Uterus (tissue), 4 donors: ENCODE measurements at places on chromosomes 7 and 10. TPM values are rescaled to one million over a fixed set of nuclear protein-coding genes. Genes with fewer than 3 reads are reported as not detected.

CTAGE15 gene
- total RNA-seq = 0.27 TPM

CAMK2G gene
- total RNA-seq = 79.9 TPM

PHYHIPL gene
- total RNA-seq = not detected

TUBAL3 gene
- total RNA-seq = not detected

MALSU1 gene
- 45.8 TPM for total RNA-seq

SKAP2 gene
- 50.6 TPM for total RNA-seq

UTF1 gene
- not detected for total RNA-seq

C10orf67 gene
- not detected for total RNA-seq

IDI2 gene
- total RNA-seq = not detected

RALA gene
- total RNA-seq = 12.9 TPM

SLC16A9 gene
- total RNA-seq = 63.0 TPM

COL26A1 gene
- not detected for total RNA-seq

- DNase-seq = no peak
- no peak overlapping the region for H3K4me3 ChIP-seq
- H3K27ac ChIP-seq = no peak overlapping the region
- no peaks in the 10 kb centered on the region for H3K4me1 ChIP-seq
- H3K27me3 ChIP-seq = no peaks in the 10 kb centered on the region
Observed at GRCh38 chr7:29896685-29897411, 90.5 kb downstream of the WIPF3 start.

- no peak for DNase-seq
- no peaks in the 10 kb centered on the region for H3K4me1 ChIP-seq
- no peak overlapping the region for H3K4me3 ChIP-seq
- H3K27ac ChIP-seq = no peak overlapping the region
Observed at GRCh38 chr10:98150544-98150943, 16.1 kb downstream of the R3HCC1L start.

GRCh38 chr7:17441557-17441956 lies 143.1 kb downstream of the AHR start:
- H3K4me1 ChIP-seq = no peaks in the 10 kb centered on the region
- H3K4me3 ChIP-seq = no peak overlapping the region
- H3K27me3 ChIP-seq = no peaks in the 10 kb centered on the region
- no peak overlapping the region for H3K27ac ChIP-seq

- H3K27ac ChIP-seq = peak overlapping the region; percentile 86
- no peaks in the 10 kb centered on the region for H3K27me3 ChIP-seq
- DNase-seq = no peak
- no peak overlapping the region for H3K4me3 ChIP-seq
Observed at GRCh38 chr10:4285121-4285520, 500.1 kb upstream of the KLF6 start.

DNA sequence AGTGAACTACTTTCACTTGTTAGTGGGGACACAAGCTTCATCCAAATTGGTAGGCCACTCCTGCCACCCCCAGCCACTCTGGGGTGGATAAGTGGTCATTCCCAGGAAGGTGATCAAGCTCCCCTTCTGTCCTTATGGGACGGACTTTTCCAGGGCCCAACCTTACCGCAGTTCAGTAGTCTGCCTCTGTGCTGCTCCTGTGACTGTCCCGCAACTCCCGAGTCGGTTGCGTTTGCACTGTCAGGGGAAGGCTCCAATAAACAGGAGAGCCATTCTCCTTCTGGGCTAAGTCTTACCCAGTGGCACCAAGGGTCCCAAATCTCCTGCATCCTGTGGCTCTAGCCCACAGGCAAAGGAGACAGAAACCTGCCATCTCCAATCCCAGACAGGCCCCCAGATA lies 7.4 kb upstream of the ZNF33A start:
- no peaks in the 10 kb centered on the region for H3K36me3 ChIP-seq
- H3K4me1 ChIP-seq = no peaks in the 10 kb centered on the region
- no peaks in the 10 kb centered on the region for H3K27me3 ChIP-seq
- DNase-seq = no peak
- no peak overlapping the region for H3K27ac ChIP-seq

GRCh38 chr10:129712000-129712399 lies 245.0 kb downstream of the MGMT start:
- H3K4me1 ChIP-seq = no peaks in the 10 kb centered on the region
- no peaks in the 10 kb centered on the region for H3K36me3 ChIP-seq
- H3K27me3 ChIP-seq = no peaks in the 10 kb centered on the region
- no peak overlapping the region for H3K4me3 ChIP-seq
- H3K27ac ChIP-seq = no peak overlapping the region
- no peak for DNase-seq

DNA sequence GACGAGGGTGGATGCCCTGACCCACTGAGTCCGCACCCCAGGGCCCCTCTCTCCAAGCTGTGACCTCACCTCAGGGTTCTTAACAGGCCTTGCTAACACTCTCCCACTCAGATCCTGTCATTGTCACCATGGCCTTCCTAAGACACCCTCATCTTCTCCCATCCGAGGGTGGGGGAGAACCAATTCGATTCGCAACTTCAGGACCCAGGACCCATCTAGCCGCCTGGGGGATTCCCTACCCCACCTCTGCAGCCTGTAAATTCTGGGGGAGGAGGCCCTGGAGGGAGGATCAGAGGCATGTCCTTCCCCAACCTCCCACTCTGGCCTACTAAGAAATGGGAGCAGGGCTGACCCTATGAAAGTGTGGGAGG lies 17.4 kb downstream of the TRIM8 start:
- no peak overlapping the region for H3K4me3 ChIP-seq
- no peaks in the 10 kb centered on the region for H3K27me3 ChIP-seq

GRCh38 chr10:128301051-128301450 lies 174.8 kb upstream of the MKI67 start:
- H3K4me3 ChIP-seq = no peak overlapping the region
- H3K27ac ChIP-seq = no peak overlapping the region
- H3K36me3 ChIP-seq = no peaks in the 10 kb centered on the region
- no peak for DNase-seq
- no peaks in the 10 kb centered on the region for H3K4me1 ChIP-seq

DNA sequence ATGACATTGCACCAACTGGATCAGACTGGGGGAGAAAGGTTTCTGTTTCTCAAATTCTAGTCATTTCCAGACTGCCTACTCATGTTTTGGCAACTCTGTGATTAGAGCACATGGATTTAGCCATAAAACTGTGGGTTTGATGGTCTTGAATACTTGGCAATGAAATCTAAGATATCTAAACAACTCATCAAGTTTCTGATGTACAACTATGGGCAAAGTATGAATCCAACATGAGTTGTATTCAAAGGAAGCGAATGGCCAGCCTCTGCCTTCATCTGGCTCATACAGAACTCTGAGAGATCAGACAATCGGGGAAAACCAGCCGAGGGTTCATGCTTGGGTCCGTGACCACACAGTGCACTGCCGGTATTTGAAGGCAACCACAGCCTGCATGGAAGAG lies 144.3 kb downstream of the ADAM12 start:
- no peak for DNase-seq
- H3K36me3 ChIP-seq = no peaks in the 10 kb centered on the region
- no peaks in the 10 kb centered on the region for H3K27me3 ChIP-seq
- no peak overlapping the region for H3K27ac ChIP-seq
- no peak overlapping the region for H3K4me3 ChIP-seq
- no peaks in the 10 kb centered on the region for H3K4me1 ChIP-seq

DNA sequence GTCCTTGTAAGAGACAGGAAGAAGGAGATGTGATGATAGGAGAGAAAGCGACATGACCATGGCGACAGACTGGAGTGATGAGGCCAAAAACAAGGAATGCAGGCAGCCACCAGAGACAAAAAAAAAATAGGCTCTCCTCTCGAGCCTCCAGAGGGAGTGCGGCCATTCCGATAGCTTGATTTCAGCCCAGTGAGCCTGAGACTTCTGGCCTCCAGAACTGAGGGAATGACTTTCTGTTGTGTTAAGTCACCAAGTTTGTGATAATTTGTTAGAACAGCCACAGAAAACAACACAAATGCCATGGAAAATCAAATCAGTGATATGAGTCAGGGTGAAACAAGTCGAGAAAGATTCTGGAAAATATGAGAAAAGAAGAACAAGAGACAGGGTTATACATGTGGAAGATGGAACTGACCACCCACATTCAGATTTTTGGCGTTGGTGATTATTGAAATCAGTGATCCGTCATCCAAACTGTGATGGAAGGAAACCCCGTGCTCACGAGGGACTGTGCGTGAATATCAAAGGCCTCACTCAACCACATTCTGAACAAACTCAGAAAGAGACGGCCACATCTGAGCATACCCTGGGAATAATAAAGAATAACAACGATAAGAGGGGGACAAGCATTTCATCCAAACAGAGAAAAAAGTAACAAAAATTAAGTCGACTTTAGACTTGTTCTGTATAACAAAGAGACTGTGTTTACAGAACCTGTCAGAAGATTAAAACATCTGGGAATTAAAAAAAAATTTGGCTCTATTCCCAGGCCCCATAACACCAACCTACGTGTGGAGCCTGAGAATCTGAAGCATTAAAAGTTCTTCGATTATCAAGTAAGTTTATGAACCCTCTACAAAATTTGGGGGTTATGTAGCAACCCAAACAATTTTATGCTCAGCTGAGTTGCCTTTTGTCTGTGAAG lies 72.1 kb downstream of the EEPD1 start:
- peak overlapping the region; percentile 57 for H3K27ac ChIP-seq
- H3K4me3 ChIP-seq = no peak overlapping the region
- H3K27me3 ChIP-seq = no peaks in the 10 kb centered on the region
- no peaks in the 10 kb centered on the region for H3K36me3 ChIP-seq

GRCh38 chr7:159328096-159328495 lies 183.4 kb upstream of the VIPR2 start:
- H3K36me3 ChIP-seq = no peaks in the 10 kb centered on the region
- H3K27ac ChIP-seq = no peak overlapping the region
- no peaks in the 10 kb centered on the region for H3K27me3 ChIP-seq
- no peaks in the 10 kb centered on the region for H3K4me1 ChIP-seq
- DNase-seq = no peak

DNA sequence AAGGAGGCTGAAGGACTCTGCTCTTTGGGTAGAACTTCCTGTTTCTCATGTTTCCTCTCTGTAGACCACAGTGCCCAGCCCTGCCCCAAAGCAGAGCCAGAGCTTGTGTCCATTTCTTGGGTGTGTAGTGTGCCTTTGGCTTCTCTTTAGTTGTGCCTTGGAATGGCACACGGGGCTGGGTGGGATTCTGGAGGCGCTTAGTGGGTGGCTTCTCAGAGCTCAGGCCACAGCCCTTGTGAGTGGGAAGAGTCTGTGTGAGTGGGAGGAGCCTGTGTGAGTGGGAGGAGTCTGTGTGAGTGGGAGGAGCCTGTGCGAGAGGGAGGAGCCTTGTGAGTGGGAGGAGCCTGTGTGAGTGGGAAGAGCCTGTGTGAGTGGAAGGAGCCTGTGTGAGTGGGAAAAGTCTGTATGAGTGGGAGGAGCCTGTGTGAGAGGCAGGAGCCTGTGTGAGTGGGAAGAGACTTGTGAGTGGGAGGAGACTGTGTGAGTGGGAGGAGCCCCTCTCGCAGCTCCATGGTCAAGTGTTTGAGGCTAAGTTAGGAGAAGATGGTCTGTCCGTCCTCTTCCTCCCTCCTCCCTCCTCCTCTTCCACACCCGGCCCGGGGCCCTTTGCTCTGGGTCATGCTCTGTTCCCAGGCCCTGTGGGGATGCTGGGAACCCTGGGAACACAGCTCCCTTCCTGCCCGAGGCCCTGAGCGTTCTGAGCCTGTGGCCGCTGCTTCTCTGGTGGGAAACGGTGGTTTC lies 153.0 kb downstream of the GRK5 start:
- no peak for DNase-seq
- H3K4me1 ChIP-seq = no peaks in the 10 kb centered on the region
- no peak overlapping the region for H3K27ac ChIP-seq

DNA sequence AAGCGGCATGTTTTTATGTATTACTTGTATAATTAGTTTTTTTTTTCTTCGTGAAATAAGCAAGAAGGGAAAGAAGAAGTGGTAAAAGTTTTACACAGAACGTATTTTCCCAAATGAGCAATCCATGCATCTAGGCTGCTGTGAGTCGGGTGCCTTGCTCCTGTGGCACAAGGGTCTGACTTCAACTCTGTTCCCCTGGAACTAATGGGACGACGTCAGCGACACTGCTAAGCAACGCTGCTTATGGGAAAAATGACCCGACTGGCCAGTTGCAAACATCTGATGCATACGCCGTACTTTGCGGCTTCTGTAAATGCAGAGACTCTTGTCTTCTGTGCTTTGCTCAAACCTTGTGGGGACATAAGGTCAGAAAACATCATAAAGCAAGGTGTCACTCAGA lies 66.3 kb downstream of the MPP7 start:
- no peak overlapping the region for H3K4me3 ChIP-seq
- H3K36me3 ChIP-seq = no peaks in the 10 kb centered on the region
- no peaks in the 10 kb centered on the region for H3K27me3 ChIP-seq
- no peak overlapping the region for H3K27ac ChIP-seq
- DNase-seq = no peak

GRCh38 chr10:122368502-122369254 lies 5.8 kb upstream of the PLEKHA1 start:
- H3K27me3 ChIP-seq = no peaks in the 10 kb centered on the region
- no peak overlapping the region for H3K4me3 ChIP-seq
- DNase-seq = no peak
- H3K27ac ChIP-seq = no peak overlapping the region
- H3K4me1 ChIP-seq = no peaks in the 10 kb centered on the region

GRCh38 chr7:77808517-77808916 lies 9.9 kb downstream of the PHTF2 start:
- H3K27me3 ChIP-seq = no peaks in the 10 kb centered on the region
- DNase-seq = no peak
- H3K4me1 ChIP-seq = no peaks in the 10 kb centered on the region
- H3K36me3 ChIP-seq = no peaks in the 10 kb centered on the region
- no peak overlapping the region for H3K27ac ChIP-seq

DNA sequence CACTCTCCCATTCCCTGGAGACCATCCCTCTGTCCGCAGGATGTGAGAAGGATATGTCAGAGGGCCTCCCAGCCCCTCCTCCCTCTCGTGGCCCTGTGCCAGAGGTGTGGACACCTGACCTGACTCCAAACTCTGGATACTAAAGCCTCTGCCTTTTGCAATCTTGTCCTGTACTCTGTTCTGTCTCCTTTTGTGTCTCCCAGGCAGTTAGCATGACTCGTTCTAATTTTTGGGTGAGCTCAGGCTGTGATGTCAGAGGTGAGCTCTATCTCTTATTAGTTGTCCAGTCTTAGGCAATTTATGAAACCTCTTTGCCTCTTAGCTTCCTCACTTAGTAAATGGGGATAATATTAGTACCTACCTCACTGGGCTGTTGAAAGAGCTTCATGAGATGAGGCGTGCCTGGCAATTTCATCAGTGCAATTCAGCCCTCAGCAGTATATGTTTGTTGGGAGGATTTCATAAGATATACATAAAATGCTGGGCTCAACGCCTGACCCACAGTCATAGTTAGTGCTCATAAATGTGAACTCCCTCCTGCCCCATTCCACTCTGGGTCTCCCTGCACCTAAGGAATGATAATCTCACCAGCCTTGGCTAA lies 10.9 kb downstream of the MARVELD1 start:
- H3K27me3 ChIP-seq = no peaks in the 10 kb centered on the region
- peak overlapping the region; percentile 37 for H3K27ac ChIP-seq
- no peak overlapping the region for H3K4me3 ChIP-seq

DNA sequence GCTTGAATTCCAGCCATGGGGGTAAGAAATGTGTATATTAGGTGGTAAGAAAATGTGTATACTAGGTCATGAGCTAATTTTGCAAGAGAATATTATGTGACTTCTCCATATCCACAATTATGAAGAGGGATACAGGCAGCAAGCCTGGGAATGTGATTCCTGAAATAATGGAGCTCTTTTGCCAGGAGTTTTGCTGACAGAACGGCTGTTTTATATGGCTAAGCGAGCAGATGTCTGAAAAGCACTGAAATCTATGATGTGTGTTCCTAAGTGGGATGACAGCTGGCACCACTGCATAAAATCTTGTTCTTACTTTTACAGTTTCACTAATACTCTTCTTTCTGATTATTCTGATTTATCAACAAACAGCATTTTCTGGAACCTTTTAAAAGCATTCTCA lies 386.0 kb upstream of the HPS1 start:
- H3K4me1 ChIP-seq = no peaks in the 10 kb centered on the region
- no peak overlapping the region for H3K27ac ChIP-seq
- no peaks in the 10 kb centered on the region for H3K27me3 ChIP-seq
- H3K36me3 ChIP-seq = no peaks in the 10 kb centered on the region
- H3K4me3 ChIP-seq = no peak overlapping the region
